ENCODE measurements at places on chromosomes 3 and 15.

DNA sequence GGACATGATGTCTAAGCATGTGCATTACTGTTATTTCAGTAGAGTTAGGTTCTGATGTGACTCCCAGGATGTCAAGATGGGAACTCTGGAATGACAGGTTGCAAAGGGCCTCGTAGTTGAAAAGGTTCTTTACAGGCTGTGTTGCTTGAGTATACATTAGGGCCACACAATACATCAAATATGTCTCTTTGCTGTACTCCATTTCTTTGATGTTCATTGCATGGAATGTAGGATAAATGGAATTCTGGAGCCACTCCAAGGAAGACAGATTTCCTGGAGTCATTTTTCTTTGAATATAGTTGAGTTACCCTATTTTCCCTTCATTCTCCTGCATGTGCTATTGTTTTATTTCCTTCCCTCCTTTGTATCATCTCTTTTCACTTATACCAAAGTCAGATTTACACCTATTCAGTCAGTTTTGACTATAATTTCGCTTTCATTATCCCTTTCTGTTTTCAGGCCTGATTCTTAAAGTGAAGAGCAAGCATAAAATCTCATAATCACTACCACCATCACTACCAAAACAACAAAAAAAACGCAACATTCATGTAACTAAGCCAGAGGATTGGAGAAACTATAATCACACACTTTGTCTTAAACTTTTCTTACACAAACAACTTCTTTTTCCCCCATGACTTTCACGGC, 61.2 kb upstream of the PTX3 start:
- no peak for DNase-seq

- no peak for DNase-seq
Observed at GRCh38 chr3:53824795-53825194, 21.4 kb downstream of the CHDH start.

DNA sequence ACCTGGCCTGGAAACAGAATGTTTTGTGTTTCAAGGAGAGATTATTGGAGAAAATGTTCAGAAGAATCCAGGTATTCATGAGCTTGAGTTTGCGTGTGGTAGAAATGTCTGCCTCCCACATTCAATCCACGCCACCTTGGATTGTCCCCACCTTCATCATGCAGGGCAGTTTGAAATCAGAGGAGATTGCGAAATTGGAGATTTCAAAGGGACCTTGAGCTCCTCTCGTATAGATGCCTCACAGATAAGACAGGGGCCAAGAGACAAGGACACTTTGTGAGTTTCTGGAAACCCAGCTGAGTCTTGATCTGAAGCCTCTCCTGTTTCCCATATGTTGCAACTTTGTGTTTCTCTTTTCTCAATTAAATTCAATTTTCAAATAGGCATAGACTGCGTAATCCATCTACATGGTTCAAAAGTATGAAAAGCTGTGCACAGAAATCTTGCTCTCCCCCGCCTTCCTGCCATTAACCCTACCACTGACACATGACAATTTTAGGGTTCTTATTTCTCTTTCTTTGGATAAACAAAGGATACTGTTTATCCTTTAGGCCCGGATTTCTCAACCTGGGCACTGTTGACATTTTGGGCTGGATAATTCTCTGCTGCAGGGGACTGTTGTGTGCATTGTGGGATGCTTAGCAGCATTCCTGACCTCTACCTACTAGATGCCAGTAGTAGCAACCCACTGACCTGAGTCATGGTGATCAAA, 53.8 kb downstream of the CMTM8 start:
- no peak for DNase-seq

GRCh38 chr15:58999694-59000093, 12.2 kb downstream of the RNF111 start:
- DNase-seq: no peak

- no peak for DNase-seq
Observed at GRCh38 chr3:21754839-21755238, 3.8 kb upstream of the ZNF385D start.

DNA sequence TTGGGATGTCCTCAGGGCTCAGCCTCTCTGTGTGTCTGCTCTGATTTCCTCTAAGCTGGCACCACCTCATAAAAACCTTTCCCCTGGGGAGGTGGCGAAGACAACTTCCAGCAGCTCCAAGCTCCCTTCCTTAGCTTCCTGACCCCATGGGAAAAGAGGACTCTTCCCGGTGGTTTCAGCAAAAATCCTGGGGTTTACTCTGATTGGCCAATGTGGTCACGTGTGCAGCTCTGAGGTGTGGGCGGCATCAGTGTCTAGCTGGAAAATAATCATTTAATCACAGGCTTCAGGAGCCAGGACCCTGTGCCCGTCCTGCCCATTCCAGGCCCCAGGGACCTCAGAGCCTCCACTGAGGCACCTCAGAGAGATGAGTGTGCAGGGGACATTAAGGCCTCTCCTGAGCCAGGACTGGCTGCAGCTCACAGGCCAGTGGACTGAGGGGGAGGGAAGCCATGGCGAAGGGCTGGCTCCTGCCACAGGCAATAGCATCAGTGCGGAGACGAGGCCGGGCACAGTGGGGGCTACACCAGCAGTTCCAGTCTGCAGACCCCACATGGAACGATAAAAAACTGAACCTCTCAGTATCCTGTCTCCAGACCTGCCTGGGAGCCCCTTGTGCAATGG, 104.1 kb downstream of the TPRA1 start:
- DNase-seq: peak; percentile 34

DNA sequence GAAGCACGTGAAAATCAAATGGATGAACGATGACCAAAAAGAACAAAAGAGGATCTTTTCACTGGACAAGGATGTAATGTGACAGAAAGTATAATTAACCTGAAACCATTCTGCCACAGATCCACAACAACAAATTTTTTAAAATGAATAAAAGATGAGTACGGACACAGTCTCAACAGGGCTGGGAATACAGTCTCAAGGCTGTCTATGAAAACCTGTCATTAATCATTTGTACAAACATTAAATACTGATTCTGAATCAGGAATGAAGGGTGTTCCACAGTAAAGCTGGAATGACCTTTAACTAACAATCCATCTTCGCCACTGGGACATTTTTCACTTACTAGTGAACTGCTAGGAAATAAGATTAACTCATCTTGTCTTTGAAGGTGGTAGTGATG, 506.9 kb upstream of the ADAMTS9 start:
- DNase-seq: no peak

GRCh38 chr3:43907508-43907858, 216.7 kb downstream of the ABHD5 start:
- DNase-seq: no peak

DNA sequence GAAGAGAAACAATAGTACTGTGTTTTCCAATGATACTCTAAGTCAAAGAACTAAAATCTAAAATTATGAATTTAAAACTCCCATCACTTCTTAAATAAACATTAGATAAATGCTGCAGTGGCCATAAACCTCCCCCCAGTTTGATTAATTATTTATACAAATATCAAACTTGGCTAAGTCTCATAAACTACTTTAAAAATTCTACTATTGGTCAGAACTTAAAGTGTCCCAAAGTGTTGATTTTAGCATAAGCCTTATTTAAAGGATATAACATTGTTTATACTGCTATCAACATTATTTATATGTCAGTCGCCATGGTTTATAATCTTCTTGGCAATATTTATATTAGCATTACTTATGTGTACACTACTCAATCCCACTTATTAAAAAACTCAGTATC, 132.4 kb downstream of the SCAPER start:
- no peak for DNase-seq

DNA sequence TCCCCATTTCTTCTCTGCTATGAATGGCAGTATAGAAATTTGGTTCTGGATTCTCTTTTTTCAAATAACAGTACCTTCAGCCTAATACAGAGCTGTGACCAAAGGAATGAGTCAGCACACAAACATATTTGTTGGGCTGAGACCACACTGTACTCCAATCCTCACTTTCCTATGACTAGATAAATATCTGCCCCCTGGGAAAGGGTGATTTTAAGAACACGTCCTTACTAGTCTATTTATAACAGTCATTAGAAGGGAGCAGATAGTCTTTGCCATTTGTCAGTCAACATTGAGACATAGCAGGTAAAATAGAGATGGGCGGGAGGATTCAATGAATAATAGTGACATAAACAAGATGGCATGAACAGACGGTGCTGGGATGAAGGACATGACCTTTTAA, 461.3 kb downstream of the MCTP2 start:
- DNase-seq: no peak

DNA sequence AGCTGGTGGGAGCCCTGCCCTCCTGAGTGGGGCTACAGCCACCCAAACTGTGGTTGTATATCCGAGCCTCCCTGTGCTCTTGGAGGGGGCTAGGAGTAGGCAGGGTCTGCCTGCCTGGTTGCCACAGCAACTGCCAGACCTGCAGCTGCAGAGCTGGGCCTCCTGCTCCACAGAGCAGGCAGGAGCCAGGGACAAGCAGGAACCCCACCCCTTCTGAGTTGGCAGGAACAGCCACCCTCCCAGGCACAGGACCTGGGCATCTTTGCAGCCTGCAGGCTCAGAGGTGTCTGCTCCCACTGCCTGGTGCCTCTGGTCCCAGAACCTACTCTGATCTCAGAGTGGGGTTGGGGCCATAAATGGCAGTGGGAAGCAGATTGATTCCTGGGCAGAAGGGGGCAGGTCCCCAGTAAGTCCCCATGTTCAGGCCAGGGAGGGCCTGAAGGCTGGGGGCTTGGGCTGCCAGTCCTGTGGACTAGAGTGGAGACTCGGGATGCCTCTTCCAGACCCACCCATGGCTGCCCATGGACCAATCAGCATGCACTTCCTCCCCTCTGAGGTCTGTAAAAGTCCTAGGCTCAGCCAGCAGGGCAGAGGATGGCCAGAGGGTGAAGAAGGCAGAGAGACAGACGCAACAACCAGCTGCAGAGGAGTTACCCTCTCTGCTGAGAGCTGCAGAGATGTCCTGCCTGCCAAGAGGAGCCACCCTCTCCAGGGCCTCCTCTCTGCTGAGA, 10.3 kb upstream of the LRRC31 start:
- no peak for DNase-seq

- no peak for DNase-seq
Observed at GRCh38 chr3:186989429-186989828, 59.1 kb downstream of the ST6GAL1 start.

- DNase-seq: no peak
Observed at GRCh38 chr15:89395461-89395871, 60.8 kb upstream of the POLG start.

DNA sequence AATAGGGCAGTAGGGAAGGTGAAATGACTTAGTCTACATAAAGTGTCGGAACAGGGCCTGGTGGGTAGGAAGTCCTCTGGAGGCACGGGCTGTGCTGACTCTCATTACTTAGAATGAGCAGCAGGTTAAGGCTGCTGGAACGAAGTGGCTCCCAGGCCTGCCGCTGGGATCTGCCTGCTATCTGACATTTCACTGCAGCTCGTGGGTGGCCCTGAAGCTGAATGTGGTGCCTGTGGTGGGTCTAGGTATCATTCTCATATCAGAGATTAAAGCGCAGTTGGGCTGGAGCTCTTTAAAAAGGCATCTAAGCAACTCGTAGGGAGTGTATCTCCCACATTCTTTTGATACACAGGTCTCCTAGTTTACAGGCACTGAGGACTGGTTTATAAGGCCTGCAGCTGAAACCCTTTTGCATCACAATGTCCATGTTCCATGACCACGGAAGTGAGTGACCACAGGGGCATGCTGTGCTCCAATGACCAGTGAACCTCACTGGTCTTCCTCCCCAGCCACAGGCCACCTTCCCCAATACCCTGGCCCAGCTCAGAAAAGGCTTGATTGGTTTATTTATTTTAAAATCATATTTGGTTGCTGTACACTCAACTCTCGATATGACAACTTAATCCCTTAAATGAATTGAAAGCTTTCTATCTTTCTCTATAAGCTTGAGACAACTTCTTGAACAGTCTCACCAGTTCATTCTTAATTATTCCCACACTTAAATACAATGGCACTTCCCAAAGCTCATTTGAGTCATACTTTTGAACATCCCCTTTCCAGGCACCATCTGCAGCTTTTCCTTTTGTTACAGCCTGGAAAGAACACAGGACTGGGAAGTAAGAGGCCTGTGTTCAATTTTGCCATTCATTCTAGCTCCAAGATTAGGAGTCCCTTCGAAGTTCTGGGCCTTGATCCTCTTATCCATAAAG, 19.0 kb downstream of the ADAMTS9 start:
- DNase-seq: no peak

- no peak for DNase-seq
Observed at GRCh38 chr3:123119802-123120201, 53.0 kb downstream of the PDIA5 start.

- DNase-seq: no peak
Observed at GRCh38 chr3:20060974-20061685, 20.9 kb downstream of the KAT2B start.

GRCh38 chr15:72112116-72112515, 5.8 kb downstream of the MYO9A start:
- no peak for DNase-seq

- peak; percentile 9 for DNase-seq
Observed at GRCh38 chr15:82799183-82799841, 6.6 kb downstream of the FSD2 start.

GRCh38 chr3:180932819-180933218, 20.3 kb downstream of the FXR1 start:
- no peak for DNase-seq

GRCh38 chr3:171049861-171050444, 23.4 kb upstream of the SLC2A2 start:
- DNase-seq: peak; percentile 61

DNA sequence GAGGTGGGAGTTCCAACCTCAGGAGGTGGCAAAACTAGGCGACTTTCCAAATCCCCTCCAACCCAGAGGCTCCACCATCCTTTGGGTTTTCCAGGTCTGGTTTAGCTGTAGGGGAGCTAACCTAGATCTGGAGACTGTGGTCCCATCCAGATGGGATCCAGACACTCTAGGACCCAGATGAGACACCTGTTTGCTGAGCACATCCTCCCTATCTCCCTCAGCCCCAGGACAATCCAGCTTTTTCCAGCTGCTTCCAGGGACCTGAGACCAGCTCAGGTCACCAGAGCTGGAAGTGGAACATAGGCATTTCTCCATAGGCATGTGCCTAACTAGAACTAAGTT, 18.2 kb downstream of the CRTAP start:
- DNase-seq: no peak

DNA sequence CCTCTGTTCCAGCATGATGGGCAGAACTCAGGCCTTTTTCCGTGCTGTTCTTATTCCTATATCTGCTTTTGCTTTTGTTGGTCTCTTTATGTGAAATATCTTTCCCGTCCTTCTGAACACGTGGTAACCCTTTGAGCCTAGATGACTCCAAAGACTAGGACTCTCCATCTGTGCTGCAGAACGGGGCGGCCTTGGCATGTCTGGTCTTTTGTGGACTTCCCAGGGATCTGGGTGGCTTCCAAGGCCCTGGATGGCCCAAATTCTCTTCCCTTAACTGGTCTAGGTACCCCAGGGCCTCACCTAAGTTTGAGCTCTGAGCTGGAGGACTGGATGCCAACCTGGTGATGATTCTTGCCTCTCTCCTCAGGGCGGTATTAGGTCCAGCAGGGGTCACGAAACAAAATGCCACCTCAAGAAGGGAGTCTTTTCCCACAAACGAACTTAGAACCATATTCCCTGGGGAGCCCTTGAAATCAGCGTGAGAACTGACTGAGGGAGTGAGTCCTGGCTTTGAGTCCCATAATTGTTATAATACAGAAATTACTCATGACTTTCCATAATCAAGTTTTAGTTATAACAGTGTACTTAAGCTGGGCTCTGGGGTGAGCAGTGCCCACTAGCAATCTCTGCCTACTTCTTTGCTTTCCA, 13.8 kb downstream of the TLNRD1 start:
- no peak for DNase-seq

- DNase-seq: no peak
Observed at GRCh38 chr3:144296808-144297207, 325.2 kb downstream of the DIPK2A start.

- DNase-seq: no peak
Observed at GRCh38 chr15:46222826-46223225, 588.0 kb downstream of the SQOR start.

- peak; percentile 96 for DNase-seq
Observed at GRCh38 chr3:66997560-66998112, 471 bp upstream of the KBTBD8 start.

Data from K562 (cell line).